ENCODE measurements at places on chromosomes 4 and X.

- no peak for DNase-seq
Observed at GRCh38 chr4:35725131-35725530, 519.2 kb downstream of the ARAP2 start.

GRCh38 chrX:71579136-71579989 lies 1.1 kb downstream of the GCNA start:
- DNase-seq = no peak

DNA sequence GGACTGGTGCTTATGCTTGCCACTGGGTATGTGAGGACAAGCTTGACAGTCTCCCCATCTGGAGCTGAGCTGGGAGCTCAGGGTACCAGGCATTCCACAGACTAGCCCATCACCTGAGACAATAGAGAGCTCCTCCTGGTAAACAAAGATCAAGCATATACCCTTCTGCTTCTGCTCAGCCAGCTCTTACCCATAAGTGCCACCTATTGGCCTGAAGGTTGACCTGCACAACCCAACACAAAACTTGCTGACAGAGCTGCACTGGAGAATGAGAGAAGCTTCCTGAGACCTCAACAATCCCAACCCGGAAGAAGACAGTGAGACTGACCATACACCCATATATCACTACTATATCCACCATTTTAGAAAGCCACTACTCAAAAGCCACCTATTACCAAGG lies 1049.2 kb upstream of the INTU start:
- DNase-seq = no peak

- DNase-seq = no peak
Observed at GRCh38 chr4:76562161-76562560, 127.1 kb downstream of the SHROOM3 start.

GRCh38 chr4:87192145-87192919 lies 28.1 kb downstream of the KLHL8 start:
- DNase-seq = no peak

GRCh38 chr4:162154862-162155540 lies 8.8 kb downstream of the FSTL5 start:
- DNase-seq = no peak

GRCh38 chr4:110702326-110702725 lies 79.4 kb upstream of the PITX2 start:
- no peak for DNase-seq

GRCh38 chr4:102600689-102601088 lies 99.5 kb downstream of the NFKB1 start:
- DNase-seq = no peak

DNA sequence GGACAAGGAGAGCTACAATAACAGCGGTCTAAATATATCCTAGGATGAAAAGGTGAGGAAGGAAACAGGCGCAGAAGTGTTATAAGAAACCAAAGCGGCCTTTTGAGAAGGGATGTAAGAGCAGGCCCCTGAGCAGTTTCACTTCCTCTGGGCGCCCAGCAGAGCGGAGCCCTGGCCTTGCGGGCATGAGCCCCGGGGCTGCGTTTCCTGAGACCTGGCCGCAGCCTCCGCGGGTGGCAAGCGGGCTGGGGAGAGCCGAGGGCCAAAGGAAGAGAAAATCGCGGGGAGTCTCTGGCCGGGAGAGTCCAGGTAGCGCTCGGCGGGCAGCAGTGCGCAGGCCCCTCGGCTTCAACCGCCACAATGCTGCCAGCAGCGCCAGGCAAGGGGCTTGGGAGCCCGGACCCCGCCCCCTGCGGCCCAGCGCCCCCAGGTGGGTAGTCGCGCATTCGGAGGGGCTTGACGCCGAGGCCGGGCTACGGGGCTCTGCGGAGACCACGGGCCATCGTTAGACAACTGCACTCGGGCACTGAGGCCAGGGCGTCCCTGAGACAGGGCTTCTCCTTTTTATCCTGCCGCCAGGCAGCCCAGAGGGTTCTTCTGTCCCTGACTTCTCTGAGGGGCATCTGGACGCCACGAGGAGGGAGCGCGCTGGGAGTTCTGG lies at the start of gene BANK1:
TSS of gene BANK1 (plus strand) at position 210 of the 661 bp plus-strand sequence. CDS start at position 361, 151 bp downstream.
- no peak for DNase-seq

GRCh38 chr4:114015444-114015899 lies 36.0 kb upstream of the ARSJ start:
- no peak for DNase-seq

DNA sequence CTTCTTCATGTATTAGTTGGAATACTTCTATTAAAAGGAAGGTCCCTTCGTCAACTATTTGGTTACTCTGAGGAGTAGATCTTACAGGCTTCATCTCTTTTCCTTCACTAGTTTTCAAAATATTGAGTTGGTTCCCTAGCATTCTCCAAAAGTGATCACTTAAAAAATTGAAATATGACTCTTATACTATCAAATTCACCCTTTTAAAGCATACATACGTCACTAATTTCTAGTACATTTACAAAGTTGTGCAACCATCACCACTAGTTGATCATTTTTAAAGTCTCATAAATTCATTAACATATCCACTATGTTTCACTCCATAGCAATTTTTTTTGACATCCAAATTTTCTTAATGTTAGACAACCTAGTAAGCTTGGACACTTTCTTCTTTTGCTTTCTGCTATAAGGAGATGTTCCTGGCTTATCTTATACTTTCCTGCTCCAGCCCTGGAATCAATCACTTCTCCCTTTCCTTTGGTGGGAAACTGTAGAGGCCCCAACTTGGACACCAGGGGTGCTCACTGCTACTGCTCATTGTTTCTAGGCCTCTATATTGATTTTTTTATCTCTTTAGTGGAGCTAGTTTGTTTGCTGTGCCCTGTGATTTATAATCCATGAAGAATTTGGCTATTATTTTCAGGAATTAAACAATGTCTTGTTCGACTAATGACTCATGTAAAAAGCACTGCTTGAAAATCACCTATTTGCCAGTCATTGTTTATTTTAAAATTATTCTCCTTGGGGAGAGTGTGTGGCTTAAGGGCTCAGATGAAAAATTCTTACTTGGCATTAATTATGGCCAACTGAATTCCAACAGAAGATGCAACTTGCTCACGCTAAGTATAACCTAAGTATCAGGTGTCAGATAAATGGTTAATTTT lies 4.0 kb upstream of the ZFX start:
- no peak for DNase-seq

- no peak for DNase-seq
Observed at GRCh38 chr4:104022226-104022625, 302.4 kb upstream of the TACR3 start.

All from esophagus muscularis mucosa (tissue), 4 donors.